ENCODE measurements at places on chromosomes 5 and 9.

- no peak for DNase-seq
Measured at GRCh38 chr5:76162335-76162734, 79.2 kb downstream of the SV2C start.

DNA sequence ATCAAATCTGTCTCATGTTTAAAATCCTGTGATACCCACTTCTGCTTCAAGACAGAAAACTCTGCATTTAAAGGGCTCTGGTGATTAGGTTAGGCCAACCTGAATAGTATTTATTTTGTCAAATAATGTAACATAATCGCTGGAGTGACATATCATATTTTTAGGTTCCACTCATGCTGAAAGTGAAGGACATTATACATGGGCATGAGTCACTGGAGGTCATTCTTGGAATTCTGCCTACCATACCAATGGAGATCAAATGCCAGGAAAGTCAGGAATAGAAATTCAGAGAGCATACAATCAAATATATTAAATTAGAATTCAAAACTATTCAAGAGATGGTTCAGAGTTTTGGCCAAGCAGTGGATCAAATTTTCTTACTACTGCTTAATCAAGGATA lies 97.1 kb upstream of the PRSS3 start:
- DNase-seq: no peak

GRCh38 chr5:117859176-117859575 lies 1129.2 kb downstream of the DTWD2 start:
- DNase-seq: no peak

GRCh38 chr5:122874179-122874875 lies 28.9 kb downstream of the SNX24 start:
- DNase-seq: no peak

GRCh38 chr9:91193087-91193657 lies 168.5 kb downstream of the AUH start:
- peak; percentile 62 for DNase-seq

DNA sequence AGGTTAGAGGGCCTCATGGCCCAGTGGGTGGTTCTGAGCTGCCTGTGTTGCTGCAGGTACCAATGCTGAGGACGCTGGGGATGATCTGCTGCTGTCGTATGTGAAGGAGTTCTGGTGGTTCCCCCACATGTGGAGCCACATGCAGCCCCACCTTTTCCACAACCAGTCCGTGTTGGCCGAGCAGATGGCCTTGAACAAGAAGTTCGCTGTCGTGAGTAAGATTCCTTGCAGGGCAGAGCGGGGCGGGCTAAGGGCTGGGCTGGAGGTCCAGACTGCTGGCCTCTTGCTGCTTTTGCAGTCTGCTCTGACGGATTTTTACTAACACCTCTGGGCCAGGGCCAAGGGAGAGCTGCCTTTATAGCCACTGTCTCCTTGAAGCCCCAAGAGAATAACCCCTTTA lies 26.9 kb downstream of the NDST1 start:
- no peak for DNase-seq
